Foreskin melanocyte (primary cell): ENCODE measurements at places on chromosomes 1 and 21.

GRCh38 chr1:233268389-233269022, 27.0 kb downstream of the PCNX2 start:
- no peak for DNase-seq

- DNase-seq = no peak
Measured at GRCh38 chr1:233794863-233795262, 109.6 kb upstream of the SLC35F3 start.

DNA sequence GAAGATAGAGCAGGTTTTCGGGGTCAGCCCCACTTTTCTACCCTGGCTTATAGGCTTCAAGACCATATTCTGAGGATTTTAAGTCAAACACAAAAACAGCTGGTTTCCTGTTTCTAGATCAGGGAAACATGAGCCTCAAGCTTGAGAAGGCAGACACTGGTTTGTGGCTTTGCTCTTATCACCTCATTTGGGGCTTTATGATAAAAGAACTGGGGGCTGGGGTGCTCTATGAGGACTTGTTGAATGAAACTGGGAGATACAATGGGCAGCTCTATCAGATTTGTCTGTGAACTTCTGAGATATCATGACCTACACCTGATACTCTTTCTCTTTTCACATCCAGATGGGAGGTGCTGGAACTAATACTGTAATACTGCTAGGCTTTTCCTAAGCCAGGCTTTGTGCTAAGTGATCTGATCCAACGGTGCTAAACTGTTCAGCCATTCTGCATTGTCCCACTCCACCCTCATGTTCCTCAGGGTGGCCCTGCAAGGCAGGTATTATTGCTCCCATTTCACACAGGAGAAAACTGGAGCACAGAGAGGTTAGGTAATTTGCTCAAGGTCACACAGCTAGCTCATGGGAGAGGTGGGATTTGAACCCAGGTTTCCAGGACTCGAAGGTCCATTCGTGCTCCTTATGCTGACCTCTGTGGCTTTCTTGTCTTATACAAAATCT, 6.6 kb downstream of the AJAP1 start:
- no peak for DNase-seq

DNA sequence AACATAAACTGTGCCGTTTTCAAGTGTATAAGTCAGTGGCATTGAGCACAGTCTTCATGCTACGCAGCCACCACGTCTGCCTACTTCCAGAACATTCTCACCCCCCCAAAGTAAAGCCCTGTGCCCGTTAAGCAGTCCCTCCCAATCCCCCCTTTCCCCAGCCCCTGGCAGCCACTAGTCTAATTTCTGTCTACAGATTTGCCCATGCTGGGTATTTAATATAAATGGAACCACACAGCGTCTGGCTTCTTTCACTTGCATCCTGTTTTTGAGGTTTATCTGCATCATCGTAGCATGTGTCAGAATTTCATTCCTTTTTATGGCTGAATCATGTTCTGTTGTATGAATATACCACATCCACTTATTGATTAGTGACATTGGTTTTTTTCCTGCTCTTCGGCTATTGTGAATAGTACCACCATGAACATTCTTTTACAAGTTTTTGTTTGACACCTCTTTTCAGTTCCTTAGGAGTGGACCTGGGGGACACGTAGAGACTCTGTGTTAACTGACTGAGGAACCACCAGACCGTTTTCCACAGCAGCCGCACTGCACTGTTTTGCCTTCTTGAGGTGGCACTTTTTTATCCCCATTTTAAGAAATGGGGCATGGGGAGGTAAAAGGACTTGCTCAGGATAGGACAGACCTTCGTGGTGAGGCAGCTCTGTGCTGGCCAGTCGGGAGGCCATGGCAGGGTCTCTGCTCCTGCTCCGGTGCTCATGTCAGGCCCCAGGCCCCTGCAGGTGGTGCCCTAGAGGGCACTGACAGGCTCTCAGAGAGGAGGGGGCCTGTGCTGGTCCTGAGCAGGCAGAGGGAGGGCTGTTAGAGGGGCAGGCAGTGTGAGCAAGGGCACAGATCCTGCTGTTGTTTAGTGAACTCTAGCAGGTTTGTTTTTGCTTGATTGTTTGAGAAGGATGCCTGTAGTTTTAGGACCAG, 123.8 kb downstream of the PCBP3 start:
- no peak for DNase-seq

GRCh38 chr1:81731989-81732388, 68.7 kb upstream of the ADGRL2 start:
- DNase-seq = no peak

DNA sequence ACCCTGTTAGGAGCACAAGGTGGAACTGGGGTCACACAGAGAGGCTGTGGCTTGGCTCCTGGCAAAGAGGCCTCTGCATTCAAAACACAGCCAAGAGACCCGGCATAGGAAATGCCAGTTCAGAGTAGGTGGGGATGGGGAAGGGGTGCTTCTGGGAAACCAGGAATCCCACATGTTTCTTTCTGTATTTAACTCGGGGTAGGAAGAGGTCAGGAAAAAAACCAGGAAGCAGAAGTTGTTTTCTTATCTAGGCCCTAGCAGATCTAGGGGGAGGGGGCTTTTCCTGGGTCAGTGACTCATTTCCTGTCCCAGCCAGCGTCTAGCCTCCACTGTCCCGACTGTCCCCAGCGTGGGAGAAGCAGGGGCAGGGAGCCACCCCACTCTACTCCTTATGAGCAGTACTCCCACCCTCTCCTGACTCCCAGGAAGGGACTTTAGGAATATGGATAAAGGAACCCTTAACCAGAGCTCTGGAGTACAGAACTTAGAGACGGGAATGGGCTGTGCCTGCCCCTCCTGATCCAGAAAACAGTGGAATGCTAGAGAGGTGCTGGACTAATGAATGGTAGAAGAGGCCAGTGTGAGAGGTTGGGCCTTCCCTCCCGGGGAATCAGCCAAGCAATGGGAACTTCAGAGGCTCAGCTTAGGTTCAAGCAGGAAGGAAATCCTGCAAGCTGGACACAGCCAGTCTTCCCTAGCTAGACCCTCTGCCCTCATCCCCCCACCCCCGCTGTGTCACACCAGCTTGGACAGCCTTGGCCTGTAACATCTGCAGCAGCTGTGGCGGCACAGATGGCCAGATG, 5.7 kb downstream of the FHL3 start:
- peak; percentile 57 for DNase-seq

GRCh38 chr1:18778437-18778836, 81.0 kb downstream of the TAS1R2 start:
- DNase-seq = no peak

DNA sequence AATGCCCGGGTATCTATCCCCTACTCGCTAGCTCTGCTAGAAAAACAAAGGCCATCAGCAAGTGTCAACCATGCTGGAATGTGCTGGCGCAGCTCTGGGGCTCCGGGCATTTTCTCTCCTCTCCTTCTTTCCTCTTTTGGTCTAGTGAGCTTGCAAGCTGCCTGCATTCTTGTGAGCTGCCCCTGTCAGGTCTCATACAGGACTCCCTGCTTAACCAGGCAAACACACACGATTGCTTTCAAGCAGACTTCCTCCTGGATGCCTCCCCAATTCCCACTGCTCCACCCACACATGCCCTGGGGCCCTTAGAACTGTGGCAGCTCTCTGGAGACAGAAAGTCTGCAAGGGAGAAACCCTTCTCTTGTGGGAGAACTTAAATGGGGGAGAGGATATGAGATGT, 35.7 kb upstream of the SUCO start:
- peak; percentile 51 for DNase-seq
